ENCODE measurements at places on chromosomes 4 and X.

DNA sequence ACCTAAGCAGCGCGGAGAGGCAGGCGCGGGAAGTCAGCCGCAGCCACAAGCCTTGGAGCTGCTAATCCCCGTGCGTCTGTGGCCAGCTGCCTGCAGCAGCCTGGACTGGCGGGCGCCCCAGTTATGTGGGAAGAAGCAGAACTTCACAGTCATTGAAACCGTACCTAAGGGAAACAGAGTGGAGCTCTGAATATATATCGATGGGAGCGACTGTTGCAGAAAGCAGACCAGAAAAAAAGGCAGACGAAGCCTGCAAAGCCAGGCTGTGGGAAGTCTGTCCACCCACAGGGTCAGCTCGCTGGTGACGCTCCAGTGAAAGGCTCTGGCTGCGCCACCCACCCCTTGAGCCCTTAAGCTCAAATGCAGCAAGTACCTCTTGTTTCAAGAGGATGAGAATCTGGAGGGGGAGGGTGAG lies 24.7 kb downstream of the KCNE5 start:
- no peak for DNase-seq

DNA sequence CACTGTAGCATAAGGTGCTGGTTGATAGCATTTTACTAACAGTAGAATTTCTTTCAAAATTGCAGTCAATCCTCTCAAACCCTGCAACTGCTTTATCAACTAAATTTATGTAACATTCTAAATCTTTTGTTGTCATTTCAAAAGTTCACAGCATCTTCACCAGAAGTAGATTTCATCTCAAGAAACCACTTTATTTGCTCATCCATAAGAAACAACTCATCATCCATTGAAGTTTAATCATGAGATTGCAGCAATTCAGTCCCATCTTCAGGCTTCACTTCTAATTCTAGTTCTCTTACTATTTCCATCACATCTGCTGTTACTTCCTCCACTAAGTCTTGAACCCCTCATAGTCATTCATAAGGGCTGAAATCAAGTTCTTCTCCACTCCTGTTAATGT lies 21.7 kb downstream of the LAMTOR3 start:
- DNase-seq = no peak

GRCh38 chr4:81040012-81040659 lies 9.6 kb downstream of the BMP3 start:
- DNase-seq = no peak

DNA sequence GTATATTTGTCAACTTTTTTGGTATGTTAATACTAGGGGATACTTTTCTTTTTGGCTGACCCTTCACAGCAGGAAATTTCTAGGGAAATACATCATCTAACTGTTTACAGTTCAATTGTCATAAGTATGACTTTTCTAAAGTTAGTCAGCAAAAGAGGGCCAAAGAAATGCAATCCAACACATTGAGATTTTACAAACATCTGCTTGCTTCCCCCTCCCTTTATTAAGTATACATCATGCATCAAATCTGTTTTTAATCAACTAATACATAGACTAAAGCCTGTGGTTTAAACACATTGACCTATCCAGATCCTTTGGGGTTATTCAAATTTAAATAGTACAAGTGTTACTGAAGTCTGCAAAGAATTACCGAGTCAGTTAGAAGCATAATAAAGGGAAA lies 93.9 kb downstream of the MID1 start:
- DNase-seq = no peak

- DNase-seq = no peak
Measured at GRCh38 chr4:25938787-25939186, 24.8 kb downstream of the SMIM20 start.

GRCh38 chr4:178316211-178316610 lies 874.0 kb upstream of the AGA start:
- DNase-seq = no peak

GRCh38 chrX:134459683-134460004 lies 321 bp upstream of the HPRT1 start:
- no peak for DNase-seq

DNA sequence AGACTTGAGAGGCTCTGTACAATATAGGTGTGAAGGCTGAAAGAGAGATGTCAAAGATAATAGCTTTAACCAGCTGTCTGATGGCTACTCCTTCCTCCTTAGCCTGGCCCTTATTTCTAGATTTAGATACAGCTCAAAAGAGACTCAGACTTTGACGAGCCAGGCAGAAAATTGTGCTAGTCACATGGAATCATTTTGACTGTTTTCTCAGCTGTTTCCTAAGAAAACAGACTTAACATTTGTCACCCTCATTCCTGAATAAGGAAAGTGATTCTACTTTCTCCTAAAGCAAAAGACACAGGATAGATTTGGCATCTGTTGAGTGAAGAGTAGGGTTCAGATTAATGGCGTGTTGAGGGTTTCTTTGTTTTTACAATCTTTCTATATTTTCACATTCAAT lies 340.7 kb downstream of the DHX15 start:
- DNase-seq = no peak

- DNase-seq = no peak
Measured at GRCh38 chrX:69178592-69178991, 13.3 kb upstream of the PJA1 start.

- no peak for DNase-seq
Measured at GRCh38 chr4:165293061-165293460, 34.4 kb upstream of the MSMO1 start.

DNA sequence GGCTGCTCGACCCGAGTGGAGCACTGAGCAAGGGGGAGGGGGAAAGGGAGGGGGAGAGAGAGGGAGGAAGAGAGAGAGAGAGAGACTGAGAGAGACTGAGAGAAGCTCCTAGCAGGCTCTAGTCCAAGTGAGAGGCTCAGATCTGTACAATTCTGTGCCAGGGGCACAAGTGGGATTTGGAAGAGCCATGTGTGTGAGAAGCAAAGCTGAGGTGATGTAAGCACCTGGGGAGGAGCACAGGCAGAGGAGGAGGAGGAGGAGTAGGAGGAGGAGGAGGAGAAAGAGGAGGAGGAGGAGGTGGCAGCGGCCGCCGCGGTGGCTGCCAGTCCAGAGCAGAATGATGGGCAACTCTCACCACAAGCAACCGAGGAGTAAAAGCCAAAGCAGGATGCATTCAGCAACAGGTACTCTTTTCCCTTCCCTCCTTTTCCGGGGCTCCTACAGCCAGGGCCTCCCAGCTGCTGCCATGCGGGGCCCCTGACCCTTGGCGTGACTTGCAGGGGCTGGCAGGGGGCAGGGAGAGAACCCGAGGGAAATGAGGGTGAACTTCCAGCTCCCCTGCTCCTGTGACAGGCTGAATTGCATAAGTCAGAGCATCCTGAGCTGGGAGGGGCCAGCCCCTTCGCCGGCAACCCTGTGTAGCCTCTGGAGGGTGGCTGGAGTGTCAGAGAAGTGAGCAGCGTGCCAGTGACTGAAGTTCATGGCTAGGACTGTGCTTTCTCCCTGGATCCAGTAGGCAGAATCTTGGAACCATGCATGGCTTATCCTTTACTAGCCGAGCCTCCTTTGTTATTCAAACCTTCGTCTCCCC lies 62.2 kb downstream of the RTL5 start:
- DNase-seq = no peak

DNA sequence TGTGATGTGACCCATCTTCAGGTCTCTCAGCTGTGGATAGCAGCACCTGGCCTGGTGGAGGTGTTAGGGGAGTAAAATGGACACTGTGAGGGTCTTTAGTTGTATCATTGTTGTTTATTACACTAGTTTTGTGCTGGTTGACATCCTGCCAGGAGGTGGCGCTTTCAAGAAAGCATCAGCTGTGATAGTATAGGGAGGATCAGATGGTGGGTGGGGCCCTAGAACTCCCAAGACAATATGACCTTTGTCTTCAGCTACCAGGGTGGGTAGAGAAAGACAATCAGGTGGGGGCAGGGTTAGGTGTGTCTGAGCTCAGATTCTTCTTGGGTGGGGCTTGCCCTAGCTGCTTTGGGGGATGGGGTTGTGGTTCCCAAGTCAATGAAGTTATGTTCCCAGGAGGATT lies 162.8 kb downstream of the PPP1R2C start:
- DNase-seq = no peak

- DNase-seq = no peak
Measured at GRCh38 chr4:87499403-87500091, 29.6 kb downstream of the SPARCL1 start.

DNA sequence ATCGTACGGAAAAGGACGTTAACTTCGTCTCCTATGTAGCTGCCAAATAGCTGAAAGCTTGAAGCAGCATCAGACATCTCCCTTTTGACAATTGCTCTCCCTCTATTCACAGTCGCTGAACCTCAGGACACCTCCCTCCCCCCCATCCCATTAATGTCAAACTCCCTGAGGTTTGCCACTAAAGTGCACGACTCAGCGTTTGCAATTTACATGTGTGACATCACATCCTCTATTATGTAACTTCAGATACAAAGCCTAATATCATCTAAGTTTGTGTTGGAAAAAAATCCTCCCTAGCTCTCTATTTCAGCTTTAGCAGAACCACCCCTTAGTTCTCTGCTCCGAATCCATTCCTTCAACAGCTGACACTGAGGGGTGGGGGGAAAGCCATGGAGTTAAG lies 5.5 kb upstream of the NR3C2 start:
- no peak for DNase-seq

- no peak for DNase-seq
Measured at GRCh38 chrX:22095286-22095685, 63.2 kb downstream of the PHEX start.
